ENCODE measurements at places on chromosomes 2 and 18.

- DNase-seq: no peak
Measured at GRCh38 chr18:47149457-47150028, 757 bp downstream of the HDHD2 start.

- no peak for DNase-seq
Measured at GRCh38 chr2:186347472-186347871, 138.6 kb upstream of the ZC3H15 start.

- no peak for DNase-seq
Measured at GRCh38 chr2:109378682-109379081, 235.1 kb downstream of the SEPTIN10 start.

- DNase-seq: no peak
Measured at GRCh38 chr18:59056706-59057492, 82.8 kb upstream of the SEC11C start.

DNA sequence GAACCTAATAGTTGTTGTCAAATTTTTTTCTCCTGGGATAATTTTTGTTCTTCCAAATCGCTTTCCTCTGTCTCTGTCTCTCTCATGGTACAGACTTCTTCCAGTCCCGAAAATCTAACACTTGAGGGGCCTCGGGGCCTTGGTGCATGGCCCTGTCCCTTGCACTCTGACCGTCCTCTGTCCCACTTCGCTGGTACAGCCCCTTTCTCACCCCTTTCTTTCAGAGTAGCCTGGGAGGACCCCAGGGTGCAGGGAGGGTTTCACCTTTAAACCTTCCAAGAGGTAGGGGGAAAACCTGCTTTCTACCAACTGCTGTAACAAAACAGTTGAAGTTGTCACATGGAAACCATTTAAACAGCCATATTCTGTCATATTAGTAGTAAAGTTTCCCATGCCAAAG is 22.2 kb upstream of the FAHD2A start:
- DNase-seq: no peak

DNA sequence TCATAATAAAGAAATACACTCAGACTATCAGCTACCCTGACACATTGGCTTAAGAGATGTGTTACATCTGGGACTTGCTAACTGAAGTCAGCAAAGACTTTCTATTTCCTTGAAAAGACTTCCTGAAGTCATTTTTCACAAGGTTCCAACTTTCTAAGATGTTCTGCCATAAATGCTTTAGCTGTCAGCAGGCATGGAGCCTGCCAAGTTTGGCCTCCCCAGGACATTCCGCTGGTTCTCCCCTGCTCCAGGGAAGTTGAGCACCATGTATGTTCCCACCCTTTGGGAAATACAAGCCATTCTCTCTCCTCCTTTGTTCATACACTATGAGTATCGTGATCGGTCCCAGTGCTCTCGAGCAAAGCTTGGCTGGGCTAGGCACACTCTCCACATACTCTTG is 202.7 kb upstream of the CCDC68 start:
- DNase-seq: no peak

DNA sequence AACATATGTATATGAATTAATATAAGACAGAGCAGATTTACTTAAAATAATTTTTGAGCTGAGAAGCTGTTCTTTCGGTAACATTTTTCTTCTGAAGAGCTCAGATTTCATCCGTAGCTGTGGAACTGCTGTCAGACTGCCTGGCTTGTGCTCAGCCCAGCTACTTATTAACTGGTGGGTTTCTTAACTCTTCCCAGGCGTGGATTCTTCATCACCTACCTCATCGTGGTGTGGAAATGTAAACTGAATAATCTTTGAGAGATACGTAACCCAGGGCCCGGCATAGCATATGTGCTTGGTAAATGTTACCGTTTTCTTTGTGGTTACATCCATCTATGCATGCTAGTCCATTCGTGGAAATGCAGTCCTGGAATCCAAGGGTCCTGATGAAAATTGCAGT is 145.0 kb downstream of the MCFD2 start:
- DNase-seq: no peak

DNA sequence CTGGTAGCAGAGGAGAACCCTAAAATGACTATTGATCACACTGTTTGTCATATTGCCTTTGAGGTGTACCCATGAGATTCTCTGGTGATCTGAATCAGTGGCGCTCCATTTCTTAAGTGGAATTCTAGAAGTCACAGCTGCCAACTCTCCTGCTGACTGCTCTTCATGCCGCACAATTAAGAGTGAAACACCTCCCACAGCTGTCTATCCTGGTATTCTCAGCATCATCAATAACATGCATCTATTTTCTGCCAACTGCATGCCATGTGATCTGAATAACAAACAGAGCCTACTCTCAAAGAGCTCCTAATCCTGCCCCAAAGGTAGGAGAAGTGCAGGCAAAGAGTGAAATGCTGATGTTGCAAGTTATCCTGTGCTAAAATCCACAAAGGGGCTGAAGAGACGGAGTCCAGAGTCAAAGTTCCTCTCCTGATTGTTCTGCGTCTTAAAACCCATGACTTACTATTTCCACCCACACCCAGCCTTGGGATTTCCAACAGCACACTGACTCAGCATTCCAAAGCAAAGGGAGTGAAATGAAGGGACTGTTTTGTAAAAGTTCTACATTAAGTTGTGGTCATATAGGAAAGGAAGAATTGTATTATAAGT is 13.7 kb upstream of the DAPL1 start:
- no peak for DNase-seq

DNA sequence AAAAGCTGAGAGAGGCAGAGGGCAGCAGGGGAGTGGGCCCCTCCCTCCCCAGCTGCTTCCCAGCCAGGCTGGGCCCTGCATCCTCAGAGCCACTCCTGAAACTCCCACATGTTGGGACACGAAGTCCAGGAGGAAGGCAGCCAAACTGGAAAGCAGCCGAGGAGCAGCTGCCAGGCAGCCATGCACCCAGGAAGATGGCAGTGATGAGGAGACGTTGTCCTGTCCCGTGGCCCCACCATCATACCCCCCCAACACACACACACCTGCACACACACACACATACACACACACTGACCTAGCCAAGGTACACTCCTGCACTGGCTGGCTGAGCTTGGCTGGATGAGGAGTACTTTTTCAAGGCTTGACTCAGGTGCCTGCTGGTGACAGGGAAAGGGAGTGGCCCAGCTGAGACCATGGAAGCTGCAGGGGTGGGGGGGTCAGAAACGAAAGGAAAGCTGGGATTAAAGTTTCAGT is 106.0 kb downstream of the CYP26B1 start:
- DNase-seq: no peak

GRCh38 chr2:133884739-133885381 is 316.6 kb upstream of the NCKAP5 start:
- no peak for DNase-seq

DNA sequence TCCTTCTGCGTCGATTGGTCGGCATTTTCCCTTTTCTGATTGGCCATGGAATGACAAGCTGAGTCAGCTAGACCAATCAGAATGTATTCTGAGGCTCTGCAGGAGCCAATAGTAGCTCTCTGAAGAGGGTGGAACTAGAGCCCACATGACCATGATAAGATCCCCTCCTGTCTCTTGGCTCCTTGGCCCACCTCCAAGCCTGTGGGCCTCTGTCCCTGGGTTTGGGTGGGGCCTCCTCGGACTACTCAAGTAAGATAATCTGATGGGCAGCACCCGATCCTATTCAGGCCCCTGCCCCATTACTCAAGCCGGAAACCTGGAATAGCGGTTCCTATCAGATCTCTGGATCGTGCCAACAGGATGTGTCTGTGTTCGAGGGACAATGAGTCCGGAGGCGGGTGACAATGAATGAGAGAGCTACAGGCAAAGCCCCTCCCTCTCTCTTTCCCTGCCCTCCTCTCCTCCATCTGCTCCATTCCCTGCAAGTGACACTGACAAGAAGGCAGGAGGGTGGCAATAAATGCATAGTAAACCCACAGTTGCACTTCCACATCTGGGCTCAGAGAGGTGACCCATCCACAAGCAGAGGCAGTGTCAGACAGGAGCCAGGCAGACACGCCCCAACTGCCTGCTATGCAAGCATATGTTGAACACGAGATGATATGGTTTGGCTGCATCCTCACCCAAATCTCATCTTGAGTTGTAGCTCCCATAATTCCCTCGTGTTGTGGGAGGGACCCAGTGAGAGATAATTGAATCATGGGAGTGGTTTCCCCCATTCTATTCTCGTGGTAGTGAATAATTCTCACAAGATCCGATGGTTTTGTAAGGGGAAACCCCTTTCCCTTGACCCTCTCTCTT is 114.7 kb downstream of the TNS1 start:
- DNase-seq: no peak

GRCh38 chr18:47893047-47893446 is 37.4 kb downstream of the SMAD2 start:
- DNase-seq: no peak

- no peak for DNase-seq
Measured at GRCh38 chr18:8552151-8552550, 57.1 kb upstream of the RAB12 start.

- DNase-seq: no peak
Measured at GRCh38 chr2:224584111-224584784, 915 bp downstream of the CUL3 start.

DNA sequence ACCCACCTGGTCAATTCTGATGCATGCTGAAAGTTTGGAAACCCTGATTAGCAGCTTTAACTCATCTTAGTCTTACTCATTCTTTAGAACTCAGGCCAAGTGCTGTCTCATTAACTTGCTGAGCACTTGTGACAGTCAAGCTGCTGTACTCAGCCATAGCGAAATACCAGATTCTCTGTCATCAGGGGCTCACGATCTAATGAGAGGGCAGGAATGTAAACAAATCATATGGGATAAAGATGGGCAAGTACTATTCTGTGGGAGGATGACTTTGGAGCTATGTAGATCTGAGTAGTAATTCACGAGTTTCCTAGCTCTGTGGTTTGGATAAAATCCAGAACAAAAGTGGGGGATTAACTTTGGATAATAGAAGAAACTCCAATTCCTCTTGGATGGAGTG is 376.6 kb downstream of the HRH4 start:
- no peak for DNase-seq

- DNase-seq: no peak
Measured at GRCh38 chr2:222882484-222882928, 21.7 kb downstream of the ACSL3 start.

DNA sequence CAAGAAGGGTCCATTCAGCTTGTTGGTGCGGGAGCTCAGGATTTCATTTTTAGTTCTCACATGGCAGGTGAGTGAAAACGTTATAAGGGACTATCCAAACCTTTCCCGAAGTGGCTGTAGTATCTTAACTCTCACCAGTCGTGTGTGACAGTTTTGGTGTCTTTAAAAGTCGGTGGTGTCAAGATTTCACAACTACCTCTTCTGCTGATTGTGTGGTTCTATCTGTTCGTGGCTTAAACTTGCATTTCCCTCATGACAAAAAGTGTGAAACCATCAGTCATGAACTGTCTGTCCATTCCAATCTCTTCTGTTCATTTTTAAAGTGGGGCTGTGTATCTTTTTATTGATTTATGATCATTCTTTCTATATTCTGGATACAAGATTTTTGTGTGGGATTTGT is 3.8 kb upstream of the AQP12B start:
- DNase-seq: no peak

DNA sequence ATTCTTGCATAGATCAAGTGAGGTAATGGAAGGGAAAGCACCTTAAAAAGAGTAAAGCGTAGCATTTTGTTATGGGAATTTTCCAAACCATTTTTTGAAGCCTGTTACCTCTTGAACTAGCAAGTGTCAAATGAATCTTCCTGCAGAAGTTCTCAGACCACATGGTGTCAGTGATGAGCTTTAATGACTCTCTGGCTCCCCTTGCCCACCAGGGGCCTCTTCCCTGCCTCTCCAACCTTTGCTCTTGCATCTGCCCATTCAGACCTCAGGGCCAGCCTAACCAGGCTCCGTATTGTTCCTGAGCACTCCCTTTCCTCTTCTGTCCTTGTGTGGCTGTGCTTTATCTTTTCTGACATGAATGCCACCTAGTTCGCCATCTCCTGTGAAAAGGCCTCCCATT is 155.9 kb downstream of the DIS3L2 start:
- DNase-seq: no peak

DNA sequence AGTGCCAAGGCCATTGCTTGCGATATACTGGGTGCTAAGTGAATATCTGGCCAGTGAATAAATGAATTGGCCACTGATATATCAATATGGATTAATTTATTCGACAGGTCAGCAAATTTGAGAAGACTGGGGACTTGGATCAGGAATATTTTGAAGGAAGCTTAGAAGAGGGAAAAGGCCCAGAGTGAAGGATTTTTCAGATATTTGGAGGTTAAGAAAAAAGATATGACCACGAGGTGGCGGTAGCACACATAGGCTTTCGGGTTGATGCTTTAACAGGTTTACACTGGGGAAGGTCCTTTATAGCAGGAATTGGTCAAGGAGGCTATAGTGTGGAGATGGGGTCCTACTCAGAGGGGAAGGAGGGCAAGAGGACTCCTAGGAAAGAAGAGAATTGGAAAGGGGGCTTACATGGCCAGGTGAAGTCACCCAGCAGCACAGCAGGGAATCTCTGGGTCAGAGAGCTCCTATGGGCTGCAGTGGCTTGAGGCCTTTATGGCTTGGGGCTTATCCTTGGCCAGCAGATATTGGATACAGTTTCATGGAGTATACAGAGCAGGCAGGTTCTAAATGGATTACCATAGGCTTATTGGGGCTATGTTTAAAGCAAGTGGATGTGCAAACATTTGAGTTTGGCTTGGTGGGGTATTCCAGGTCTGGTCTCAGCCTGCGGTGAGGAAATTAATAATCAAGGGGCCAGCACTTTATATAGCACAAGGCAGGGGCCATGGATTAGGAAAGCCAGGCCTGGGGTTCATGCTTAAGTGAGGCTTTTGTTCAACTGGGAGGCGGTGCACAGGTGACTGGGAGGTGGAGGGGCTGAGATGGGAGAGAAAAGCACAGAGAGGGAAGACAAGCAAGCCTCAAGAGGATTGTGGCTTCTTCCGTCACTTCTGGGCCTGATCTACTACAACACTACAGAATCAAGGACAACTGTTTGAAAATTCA is 9.7 kb downstream of the IL1RN start:
- DNase-seq: peak; percentile 51

DNA sequence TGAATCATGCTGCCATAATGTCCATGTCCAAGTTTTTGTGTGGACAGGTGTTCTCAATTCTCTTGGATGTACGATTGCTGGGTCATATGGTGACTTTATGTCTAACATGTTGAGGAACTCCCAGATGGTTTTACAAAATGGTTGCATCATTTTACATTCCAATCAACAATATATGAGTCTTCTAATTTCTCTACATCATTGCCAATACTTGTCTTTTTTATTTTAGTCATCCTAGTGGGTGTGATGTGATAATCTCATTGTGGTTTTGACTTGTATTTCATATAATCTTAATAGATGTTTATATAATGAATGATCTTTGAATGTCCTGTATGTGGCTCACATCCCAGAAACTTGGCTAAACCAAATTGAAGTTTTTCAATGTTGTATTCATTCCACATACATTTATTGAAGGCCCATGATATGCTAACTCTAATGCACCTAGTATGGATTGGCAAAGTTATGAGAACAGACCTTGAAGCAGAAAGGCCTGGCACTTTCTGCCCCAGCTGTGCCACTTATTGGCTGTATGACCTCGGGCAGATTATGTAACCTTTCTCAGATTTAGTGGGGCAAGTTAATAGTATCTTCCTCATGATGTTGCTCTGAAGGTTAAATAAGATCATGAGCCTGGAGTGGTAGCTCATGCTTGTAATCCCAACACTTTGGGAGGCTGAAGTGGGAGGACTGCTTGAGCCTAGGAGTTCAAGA is 205.4 kb downstream of the RAB3GAP1 start:
- no peak for DNase-seq

Data from activated CD4-positive, alpha-beta T cell treated with anti-CD3 and anti-CD28 coated beads, Interleukin-2, amount 50 U/mL, for 24 hours (primary cell).